ENCODE measurements at places on chromosomes 12 and 14.
A peak's percentile ranks its signal among the peaks of the same experiment; 100 is the strongest.

DNA sequence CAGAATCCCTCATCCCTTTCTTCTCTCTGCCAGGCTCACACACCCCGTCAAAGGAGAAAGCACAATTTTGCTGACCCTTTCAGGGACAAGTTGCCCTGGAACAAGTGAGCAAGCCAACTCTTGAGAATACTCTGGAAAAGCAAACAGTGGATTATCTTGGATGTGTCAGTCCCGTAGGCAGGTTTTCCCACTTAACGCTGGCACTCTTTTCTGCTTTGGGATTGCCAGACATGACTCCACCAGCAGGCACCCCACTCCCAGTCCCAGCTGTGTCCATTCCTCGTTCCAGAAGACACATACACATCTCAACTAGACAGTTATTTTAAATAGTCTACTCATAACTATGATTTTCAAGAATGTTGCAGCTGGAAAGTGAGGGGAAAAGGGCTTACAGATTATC, 145.5 kb upstream of the CDKN3 start:
- no peak for DNase-seq

DNA sequence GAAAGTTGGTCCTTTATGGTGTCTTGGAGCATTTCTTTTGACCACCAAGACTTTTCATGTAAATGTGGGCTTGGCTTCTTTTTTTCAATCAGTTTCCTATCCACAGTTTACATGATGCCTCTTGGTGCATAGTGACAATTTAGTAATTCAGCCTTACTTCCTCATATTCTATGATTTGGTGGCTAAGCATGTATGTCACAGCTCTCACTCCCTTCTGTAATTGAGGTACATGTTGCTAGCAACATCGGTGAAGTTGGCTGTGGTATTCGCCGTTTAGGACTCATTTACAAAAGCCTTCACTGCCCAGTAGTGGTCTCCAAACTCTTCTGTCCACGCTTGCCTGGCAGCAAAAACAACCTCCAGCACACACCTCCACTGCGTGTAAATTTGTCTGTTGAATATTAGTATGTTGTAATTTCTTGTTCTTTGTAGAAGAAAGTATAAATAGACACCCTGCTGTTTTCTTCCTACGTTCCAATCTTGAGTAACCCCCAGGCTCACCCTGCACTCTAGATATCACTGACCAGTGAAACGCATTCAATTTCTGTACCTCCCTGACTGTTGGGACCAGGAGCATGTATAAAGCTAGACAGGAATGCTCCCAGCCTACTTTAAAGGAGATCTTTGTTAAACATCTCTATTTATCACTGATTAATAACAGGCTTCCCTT, 90.4 kb downstream of the PPP2R5C start:
- DNase-seq: no peak

DNA sequence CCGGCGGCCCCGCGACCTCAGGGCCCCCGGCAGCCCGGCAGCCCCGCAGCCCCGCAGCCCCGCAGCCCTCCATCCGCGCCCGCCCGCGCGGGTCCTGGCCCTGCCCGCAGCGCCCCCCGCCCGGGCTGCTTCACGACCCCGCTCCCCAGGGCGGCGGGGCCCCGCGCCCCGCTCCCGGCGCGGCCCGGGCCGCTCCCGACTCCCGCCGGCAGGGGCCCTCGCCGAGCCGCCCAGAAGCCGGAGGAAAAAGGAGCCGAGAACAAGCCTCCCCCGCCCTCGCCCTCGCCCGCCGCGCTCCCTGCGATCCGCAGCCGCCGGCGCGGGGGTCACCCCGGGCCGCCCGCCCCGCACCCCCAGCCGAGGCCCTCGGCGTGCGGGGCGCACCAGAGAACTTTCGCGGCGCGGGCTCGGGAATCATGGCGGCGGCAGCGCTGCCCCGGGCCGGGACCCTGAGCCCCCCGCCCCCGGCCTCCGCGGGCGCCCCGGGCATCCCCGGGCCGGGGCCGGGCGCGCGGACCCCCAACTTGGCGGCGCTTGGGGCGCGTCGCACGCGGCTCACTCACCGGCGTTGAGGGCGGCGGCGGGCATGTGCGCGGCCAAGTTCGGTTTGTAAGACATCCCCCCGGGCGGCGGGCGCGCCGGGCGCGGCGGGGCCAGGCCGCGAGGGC, 521 bp downstream of the CDK2AP1 start:
- DNase-seq: peak; percentile 72

DNA sequence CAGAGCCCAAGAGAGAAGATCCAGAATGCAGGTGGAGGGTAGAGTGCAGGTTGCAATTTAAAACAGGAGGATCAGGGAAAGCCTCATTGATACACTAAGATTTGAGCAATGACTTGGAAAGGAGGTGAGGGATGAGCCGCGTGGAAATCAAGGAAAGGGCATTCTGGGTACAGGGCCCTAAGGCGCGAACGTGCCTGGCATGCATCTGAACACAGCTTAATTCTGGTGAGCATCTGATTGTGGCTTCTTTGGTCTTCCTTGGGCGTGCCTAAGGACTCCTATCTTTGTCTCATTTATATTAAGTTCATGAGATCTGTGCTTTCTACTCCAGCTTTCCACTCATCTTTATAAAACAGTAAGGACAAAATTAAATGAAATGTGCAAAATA, 79.3 kb downstream of the NTF3 start:
- DNase-seq: no peak

- DNase-seq: peak; percentile 67
These were observed at the start of gene SYNE2 for GRCh38 chr14:63852817-63853731. Gene SYNE2, plus strand, starts transcription at chr14:63853004. Its CDS starts 56,145 bp downstream, at chr14:63909149.

- no peak for DNase-seq
These were observed 87.8 kb upstream of the NCOR2 start for GRCh38 chr12:124655048-124655697.

GRCh38 chr14:76467711-76468155, 91.8 kb downstream of the ESRRB start:
- no peak for DNase-seq

DNA sequence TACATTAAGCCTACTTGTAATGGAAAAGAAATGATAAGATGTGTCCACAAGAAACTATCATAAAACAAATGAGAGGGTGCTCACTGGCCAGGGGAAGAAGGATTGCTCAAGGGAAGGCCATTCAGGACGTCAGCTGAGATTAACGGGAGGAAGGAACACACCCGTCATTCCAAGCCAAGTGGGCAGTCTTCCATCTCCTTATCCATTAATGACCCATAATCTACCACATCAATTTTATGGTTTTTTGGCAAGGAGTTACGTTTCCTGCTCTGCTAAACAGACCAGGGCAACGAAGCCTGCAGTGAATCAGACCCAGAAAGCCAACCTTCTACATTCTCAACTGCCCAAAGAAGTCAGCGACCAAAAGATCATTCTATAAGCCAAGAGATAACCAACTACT, 25.1 kb downstream of the PRKAB1 start:
- DNase-seq: no peak

DNA sequence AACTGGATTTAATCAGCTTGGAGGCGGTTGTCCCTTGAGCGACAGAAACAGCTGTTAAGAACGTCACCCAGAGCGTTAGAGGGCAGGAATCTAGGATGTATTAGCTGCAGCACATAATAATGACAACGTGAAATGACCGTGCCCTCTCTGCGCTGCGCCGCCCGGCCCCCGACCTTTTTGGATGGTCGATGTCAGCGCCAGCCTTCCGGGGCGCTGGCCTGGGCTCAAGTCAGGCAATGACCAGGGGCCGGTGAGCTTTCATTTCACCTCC, 427 bp upstream of the TMEM120B start:
- no peak for DNase-seq

DNA sequence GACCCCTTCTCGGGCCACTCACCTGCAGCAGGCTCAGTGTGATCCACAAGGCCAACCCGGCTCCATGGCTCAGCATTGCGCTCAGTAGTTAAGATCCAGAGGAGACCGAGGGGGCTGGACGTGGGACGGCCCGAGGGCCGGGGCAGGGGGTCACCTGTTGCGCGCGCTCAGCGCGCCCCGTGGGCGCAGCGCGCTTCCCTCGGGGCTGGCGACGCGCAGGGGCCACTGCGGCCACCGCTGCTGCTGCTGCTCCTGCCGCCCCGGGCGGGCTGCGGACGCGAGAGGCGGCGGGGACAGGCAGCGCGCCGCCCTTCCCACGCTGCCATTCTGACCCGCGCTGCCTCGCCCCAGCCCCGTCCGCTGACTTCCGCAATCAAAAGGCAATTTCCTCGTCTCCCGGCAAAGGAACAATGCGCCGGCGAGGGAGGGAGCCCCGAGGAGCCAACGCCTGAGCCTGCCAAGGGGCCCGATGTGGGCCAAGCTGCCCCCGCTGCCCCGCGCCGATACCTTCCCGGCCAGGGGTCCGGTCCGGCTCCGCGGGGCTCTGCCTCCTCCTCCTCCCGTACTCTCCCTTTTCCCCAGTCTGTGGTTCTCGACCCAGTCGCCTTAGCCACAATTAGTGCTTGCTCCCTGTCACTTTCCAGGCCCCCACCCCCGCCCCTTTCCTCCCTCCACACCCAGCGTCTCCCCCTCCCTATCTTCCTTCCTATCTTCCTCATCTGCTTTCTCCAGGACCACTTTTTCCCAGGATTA, 27.3 kb downstream of the PTPRB start:
- no peak for DNase-seq

DNA sequence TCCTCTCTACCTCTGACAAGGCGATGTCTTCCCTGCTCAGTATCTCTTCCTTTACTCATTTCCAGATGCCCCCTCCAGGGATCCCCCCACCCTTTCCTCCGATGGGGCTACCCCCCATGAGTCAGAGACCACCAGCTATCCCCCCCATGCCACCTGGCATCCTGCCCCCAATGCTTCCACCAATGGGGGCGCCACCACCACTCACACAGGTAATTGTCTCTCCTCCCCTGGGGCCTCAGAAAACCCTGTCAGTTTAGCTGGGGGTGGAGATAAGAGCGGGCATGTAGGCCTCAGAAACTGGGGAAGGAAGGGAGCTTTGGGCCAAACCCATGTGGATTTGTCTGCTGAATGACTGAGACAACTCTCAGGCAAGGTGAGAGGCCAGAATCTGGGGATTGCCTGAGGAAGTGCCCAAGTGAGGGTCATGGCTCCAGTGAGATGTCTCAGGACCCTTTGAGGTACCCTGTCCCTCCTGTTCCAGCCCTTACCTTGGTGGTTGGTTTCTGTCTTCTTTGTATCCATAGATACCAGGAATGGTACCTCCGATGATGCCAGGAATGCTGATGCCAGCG, 8.1 kb downstream of the PRPF40B start:
- DNase-seq: no peak

- no peak for DNase-seq
These were observed 14.1 kb downstream of the PRKD1 start for GRCh38 chr14:29913566-29913965.

DNA sequence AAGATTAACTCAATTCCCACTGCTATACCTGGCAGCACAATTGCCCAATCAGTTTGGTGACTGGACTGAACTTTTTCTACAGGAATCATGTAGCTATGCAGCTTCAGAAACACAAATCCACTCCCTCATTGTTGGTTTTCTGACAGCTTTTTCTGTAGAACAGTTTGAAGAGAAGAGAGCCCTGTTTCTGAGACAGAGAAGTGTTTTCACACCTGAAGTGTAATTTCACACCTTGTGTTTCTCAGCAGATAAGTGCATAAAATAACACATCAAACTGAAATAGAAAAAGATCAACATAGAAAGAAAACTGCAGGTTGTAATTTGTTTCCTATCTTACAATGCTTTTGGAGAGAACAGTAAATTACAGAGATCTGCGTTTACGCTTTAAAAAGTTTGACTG, 335.6 kb downstream of the SNAPC1 start:
- DNase-seq: no peak

DNA sequence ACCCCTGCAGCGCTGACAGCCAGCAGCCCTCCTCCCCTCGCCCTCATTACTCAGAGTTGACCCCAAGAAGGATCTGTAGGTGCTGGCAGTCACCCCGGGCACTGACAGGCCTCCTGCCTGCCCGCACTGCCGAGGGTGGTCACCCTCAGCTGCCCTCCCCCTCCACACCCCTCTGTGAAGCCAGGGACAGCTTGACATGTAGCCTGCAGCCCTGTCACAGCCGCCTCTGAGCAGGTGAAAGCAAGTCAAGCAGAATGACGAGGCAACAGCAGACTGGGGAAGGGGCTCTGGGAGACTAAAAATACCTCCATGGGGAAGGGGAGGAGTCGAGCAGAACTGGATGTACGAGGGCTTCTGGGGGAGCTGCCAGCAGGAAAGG, 178.1 kb downstream of the DPF3 start:
- no peak for DNase-seq

GRCh38 chr12:94980577-94980976, 22.9 kb downstream of the NDUFA12 start:
- DNase-seq: no peak

DNA sequence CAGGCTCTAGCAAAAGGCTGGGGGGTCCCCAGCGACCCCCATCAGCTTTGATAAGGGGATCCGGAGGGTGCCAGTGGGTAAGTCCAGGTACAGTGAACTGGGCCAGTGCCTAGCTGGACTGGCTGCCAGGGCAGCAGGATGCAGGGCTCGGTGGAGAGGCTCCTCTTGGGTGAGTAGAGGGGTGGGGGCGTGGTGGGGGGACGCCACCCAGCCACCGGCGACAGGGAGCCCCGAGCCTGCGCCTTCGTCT, 171 bp downstream of the RAPGEF3 start:
- no peak for DNase-seq

GRCh38 chr12:94868161-94868560, 135.3 kb downstream of the NDUFA12 start:
- DNase-seq: no peak

DNA sequence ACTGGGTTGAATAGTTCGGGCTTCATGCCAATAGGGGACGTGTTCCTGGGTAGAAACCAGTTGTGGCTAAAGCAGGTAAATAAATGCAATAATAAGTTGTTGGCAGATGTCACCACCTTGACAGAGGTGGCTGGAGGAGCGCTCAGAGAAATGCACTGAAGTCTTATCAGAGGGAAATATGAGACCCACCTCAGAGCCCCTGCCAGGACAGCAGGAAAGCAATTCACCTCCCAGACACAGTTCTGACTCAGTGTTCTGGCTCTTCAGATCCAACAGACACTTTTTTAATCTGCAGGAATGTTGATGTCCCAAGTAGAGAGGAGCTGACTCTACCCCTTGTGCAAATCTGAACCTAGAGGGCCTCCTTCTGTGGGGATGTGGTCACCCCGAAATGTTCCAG, 687.1 kb upstream of the FBXO33 start:
- no peak for DNase-seq

DNA sequence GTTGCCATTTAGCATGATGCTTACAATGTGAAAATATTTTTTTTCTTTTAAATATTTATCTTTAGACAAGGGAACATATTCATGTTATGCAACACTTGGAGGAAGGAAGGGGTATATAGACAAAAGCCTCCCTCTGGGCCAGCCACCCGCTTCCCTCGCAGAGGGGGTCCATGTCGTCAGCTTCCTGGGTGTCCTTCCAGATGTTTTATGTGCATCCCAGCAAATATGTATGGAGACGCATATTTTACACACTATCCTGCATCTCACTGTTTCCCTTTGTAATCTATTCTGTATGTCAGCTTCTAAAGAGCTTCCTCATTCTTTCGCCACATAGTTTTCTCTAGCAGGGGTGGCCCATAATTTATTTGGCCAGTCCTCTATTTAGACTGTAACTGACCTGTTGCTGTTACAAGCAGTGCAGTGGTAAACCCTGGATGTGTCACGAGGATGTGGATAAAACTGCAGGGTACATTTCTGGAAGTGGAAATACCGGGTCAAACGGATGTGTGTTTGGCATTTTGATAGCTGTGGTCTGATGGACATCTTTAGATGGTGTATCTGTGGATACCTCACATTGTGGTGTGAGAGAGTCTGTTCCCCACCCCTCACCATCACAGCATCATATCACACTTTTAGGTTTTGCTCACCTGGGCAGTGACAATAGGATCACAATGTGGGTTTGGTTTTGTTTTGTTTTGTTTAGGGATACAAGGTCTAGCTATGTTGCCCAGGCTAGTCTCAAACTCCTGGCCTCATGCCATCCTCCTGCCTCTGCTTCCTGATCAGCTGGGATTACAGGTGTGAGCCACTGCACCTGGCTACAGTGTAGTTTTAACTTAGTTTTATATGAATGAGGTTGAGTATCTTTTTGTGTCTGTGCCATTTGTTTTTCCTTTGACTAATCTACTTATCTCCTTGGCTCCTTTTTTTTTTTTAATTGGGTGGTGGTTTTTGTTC, 31.6 kb downstream of the FAM222A start:
- DNase-seq: no peak

Data from stimulated activated CD4-positive, alpha-beta T cell treated with anti-CD3 and anti-CD28 coated beads, Interleukin-4, amount 100 ng/mL, for 48 hours (primary cell).